DND-41 (cell line): ENCODE measurements at places on chromosomes 2 and 18.

DNA sequence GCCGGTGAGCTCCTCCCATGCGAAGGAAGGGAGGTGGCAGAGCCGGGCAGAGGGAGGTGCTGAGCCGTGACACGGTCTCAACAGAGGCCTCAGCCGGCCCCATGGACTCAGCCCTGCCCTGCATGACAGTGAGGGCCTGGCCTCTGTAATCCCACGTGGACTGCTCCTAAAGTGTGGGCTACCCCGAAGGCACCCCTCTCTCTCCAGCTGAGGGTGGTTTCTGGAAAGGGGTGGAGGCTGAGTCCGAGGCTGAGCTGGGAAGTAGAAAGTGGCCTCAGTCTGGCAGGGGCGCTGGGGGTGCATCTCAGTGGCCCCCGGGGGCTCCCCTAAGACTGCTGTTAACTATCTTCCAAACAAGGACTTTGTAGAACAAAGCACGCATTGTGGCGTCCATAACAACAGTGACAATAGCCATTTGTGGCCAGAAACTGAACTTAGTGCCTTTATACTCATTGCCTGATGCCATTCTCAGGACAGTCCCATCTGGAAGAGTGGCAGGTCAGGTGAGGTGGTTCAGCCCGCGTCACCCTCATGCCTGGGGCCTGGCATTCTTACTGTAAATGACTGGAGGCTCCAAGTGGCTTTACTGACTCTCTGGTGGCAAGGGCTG lies 192.4 kb downstream of the TWIST2 start:
- DNase-seq, result no peak

DNA sequence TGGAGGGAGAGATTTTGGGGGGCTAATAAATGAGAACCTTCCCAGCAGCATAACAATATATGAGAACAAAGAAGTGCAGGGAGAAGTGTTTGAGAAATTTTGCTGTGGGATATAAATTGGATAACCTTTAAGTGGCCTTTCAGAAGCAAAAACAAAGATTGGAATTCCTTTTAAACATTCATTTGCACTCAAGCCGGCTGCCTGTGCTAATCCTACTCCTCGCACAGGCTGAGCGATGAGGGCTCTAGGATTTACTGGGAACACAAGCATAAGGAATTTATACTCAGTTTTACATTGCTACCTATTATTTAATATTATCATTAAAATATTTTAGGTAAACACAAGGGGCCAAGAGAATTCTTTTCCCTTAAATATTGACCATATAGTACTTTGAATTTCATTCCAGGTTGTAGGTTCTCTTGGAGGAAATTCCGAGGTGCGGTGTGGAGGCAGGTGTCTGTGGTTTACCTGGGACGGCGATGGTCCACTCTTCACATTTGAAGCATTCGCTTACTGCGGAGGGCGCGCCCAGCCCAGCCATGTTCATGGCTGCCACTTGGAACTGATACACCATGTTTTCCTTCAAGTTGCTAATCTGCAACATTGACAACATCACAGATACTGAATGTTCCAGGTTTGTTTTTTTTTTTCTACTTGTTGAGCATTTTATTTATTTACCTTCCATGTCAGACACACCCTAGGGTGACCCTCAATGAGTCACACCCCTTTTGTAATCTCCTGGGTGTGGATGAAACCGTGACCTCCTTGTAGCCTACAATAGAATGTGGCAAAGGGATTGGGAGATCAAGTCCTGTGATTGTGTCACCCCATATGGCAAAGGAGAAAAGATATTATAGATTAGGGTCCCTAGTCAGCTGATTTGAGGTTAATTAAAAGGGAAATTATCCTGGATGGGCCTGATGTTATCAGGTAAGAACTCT lies 100.1 kb downstream of the MYOM1 start:
- no peak for DNase-seq

GRCh38 chr2:101405351-101405899 lies 18.1 kb upstream of the CREG2 start:
- DNase-seq, result no peak

- no peak for DNase-seq
Observed at GRCh38 chr18:62024983-62025382, 132.2 kb upstream of the RNF152 start.

GRCh38 chr2:55101466-55101865 lies 51.2 kb upstream of the RTN4 start:
- DNase-seq, result no peak

- DNase-seq, result no peak
Observed at GRCh38 chr2:118417406-118418120, 329.3 kb downstream of the INSIG2 start.

- DNase-seq, result no peak
Observed at GRCh38 chr18:22711192-22711685, 221.9 kb upstream of the RBBP8 start.

- no peak for DNase-seq
Observed at GRCh38 chr2:109155553-109156451, 26.8 kb downstream of the SH3RF3 start.

- no peak for DNase-seq
Observed at GRCh38 chr2:19169134-19169768, 189.2 kb downstream of the OSR1 start.

DNA sequence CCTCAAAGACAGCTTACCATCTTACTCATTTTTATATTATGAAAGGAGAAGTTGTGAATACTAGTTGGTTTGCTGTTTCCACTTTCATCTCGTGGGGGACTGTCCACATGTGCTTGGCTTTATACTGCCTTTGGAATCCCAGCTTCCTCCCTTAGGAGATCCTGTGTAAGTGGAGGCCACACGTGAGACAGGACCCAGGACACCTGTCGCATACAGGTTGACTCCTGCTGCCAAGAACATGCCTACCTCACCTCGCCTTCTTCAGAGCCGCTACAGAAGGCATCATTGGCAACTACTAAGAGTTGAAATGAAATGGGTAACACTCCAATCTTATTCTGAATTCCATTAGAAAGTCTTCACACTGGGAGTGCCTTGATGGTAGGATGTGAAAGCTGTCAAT lies 69.3 kb downstream of the PPP4R1 start:
- no peak for DNase-seq

DNA sequence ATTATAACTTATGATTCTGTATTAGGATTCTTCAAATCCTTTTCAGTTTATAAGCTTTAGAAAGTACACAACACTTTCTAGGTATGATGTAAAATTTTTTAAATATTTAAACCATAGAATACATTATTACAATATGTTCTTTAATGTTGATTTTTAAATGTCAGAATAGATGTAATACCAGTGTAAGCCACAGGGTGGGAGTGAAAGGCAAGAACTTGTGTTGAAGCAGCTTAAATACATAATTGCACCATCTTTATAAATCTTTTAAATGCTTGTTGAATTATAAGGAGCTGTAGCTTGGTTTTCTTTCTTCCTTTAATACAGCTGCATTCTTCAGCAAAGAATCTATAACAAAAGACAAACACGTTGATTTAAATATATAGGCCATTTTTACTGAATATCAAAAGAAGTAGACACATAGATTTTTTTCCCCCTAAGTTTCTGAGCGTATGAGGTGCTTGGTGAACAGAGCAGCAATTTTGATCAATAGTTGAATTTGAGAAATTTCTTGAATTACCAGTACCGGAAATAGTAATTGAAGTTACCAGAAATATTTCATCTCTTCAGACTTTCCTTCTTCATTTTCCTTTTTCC lies 63.0 kb downstream of the TANK start:
- DNase-seq, result no peak

DNA sequence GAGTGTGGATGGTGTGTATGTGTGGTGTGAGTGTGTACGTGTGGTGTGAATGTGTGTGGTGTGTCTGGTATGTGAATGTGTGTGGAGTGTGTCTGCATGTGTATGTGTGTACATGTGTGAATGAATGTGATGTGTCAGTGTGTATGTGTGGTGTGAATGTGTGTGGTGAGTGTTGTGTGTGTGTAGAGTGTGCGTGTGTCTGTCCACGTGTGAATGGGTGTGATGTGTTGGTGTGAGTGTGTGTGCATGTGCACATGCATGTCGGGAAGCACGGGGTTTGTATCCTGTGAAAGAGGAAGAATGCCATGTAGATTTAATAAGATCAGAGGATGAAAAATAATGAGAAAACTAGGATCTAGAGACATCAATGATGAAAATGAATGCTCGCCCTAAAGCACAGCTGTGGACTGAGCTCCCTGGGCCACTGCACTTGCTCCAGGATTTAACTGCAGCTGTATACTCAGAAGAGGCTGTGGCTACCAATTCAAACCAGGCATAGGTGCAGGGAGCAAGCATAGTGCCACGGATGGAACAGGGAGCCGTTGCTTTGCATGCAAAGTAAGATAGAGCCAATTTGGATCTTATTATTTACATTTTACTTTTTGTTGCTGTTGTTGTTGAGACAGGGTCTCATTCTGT lies 122.7 kb downstream of the DOCK10 start:
- DNase-seq, result no peak

GRCh38 chr2:152251811-152252210 lies 76.2 kb upstream of the STAM2 start:
- DNase-seq, result no peak

DNA sequence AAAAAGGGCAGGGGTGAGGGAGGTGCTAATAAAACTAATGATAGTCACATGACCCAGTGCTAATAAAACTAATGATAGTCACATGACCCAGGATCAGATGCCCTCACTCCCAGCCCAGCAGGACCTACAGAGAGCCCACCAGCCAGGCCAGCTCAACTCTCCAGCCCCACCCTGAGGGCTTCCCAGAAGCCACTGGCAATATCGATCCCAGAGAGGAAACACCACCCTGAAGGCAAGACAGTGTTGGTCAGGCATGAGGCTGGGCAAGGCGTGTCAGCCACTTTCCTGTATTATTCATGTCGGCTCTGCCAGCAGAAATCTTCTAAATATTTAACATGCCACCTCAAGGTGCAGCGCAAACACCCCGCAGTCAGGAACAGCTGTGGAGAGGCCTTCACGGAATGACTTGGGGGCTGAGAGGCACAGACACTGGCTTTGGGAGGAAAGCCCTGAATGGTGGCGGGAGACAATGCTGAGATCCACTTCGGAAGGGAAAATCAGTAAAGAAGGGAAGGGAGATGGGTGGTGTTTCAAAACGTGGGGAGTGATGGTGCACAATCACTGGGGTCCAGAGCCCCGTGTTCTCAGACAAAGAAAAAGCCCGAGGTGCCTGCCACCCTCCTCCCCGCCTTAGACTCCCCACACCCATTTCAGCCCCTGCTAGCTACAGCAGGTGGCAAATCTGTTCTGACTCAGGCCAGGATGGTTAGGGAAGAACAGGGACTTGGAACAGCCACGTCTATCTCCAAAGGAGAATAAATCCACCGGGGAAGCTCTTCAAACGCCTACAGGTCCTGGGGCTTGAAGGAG lies 1.4 kb downstream of the REEP1 start:
- DNase-seq, result no peak

DNA sequence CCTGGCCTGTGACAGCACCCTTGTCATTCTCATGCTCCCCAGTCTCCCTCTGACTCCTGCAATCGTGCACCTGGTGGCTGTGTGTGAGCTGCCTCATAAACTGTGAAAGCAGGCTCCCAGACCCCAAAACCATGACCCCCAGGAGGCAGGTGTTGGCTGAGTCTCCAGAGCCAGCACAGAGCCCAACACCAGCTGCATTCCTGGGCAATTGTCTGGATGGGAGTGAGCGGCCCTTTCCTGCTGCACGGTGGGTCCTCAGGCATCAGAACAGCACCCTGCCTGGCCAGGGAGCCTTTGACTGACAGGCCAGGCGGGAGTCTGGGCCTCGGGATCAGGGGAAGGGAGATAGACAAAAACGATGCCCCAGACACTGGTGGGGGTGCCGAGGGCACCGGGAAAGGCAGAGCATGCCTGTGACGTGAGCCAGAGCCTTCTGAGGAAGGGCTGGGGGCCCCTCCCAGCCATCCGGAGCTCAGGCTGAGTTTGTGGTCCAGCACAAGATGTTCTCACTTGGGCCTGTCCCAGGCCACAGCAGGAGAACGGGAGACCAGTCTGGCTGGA lies 135.1 kb upstream of the GPC1 start:
- DNase-seq, result peak; percentile 3

GRCh38 chr2:63662028-63662804 lies 73.5 kb downstream of the MDH1 start:
- DNase-seq, result no peak

DNA sequence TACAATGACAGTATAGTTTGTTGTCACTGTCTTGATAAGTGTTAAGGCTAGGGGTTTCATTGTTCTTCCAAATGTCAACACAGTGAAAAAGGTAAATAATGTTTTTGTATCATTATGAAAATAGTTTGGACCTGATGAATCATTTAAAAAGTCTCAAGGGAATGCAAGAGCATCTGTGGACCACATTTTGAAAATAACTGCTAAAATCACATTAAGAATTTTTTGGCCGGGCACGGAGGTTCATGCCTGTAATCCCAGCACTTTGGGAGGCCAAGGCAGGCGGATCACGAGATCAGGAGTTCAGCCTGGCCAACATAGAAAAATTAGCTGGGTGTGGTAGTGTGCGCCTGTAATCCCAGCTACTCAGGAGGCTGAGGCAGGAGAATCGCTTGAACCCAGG lies 10.3 kb downstream of the SCN1A start:
- no peak for DNase-seq

GRCh38 chr2:102304711-102305611 lies 6.4 kb upstream of the IL1RL1 start:
- DNase-seq, result no peak

DNA sequence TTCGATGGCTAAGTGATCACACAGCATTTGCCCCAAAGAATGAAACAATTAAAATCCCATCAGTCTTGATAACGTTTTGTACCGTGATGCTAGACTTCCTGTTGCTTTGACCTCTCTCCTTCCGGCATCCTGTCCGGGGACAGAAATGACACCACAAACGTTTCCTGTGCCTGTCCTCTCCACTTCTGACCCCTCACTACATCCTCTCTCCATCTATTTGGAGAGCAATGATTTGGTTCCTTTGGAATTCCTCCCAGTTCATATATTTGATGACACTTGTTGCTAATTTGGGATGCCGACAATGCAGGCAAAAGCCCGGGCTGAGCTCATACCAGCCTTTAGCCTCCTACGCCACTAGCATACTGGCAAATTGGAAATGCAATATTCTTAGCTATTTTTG lies 151.2 kb upstream of the CCDC68 start:
- DNase-seq, result no peak

DNA sequence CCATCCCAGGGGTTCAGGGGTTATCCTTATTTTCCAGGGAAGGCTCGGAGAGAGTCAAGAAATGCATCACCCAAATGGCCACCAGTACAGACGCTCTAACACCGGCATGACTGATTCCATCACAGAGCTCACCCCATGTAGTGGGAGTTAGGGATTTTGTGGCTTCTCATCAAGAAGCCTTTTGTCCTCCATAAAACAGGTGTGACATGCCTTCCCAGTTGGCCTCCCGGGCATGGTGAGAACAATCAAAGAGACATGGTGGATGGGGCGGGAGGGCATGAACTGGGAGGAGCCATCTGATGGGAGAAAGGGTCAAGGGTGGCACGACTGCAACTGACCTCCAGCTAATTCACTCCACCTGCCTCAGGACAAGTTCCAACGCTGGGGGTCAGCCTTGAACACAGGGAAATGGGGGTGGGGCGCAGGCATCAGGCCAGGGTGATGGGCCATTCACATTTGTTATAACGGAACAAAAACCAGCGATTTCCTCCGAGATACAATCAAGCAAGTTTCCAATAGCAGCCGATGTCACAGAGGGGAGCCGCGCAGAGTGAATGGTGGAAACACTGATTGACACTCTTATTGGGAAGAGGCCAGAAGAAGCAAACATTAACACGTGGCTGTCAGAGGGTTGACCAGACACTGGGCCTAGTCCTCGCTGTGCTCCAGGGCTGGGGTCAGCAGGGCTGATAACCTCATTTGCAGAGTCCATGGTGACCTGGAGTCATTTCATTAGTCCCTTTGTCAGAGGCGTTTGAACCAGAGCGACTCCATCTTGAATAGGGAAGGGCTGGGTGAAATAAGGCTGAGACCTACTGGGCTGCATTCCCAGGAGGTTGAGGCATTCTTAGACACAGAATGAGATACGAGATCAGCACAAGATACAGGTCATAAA lies 80.5 kb upstream of the HPCAL1 start:
- no peak for DNase-seq
